ENCODE measurements at places on chromosomes 5 and 9.

- H3K4me1 ChIP-seq = peaks cover 10% of the 10 kb centered on the region
- DNase-seq = no peak
- H3K27me3 ChIP-seq = peaks cover 16% of the 10 kb centered on the region
- peaks cover 3% of the 10 kb centered on the region for H3K36me3 ChIP-seq
- no peak overlapping the region for H3K4me3 ChIP-seq
These were observed 46.6 kb downstream of the F2R start for GRCh38 chr5:76762484-76762883.

- H3K4me3 ChIP-seq = no peak overlapping the region
- H3K36me3 ChIP-seq = no peaks in the 10 kb centered on the region
- DNase-seq = no peak
- no peaks in the 10 kb centered on the region for H3K4me1 ChIP-seq
These were observed 14.4 kb downstream of the ADAMTS19 start for GRCh38 chr5:129474544-129474943.

- peaks cover 38% of the 10 kb centered on the region for H3K4me1 ChIP-seq
- no peak overlapping the region for H3K27ac ChIP-seq
- H3K27me3 ChIP-seq = no peaks in the 10 kb centered on the region
These were observed 6.1 kb downstream of the ANXA2R start for GRCh38 chr5:43033841-43034590.

GRCh38 chr5:92749943-92750342, 831.1 kb downstream of the NR2F1-AS1 start:
- H3K27me3 ChIP-seq = no peaks in the 10 kb centered on the region
- no peak overlapping the region for H3K27ac ChIP-seq
- H3K4me3 ChIP-seq = no peak overlapping the region
- no peak for DNase-seq
- H3K4me1 ChIP-seq = no peaks in the 10 kb centered on the region

- H3K27ac ChIP-seq = no peak overlapping the region
- peaks cover 65% of the 10 kb centered on the region for H3K27me3 ChIP-seq
- peak overlapping the region; percentile 75 for H3K4me3 ChIP-seq
- no peaks in the 10 kb centered on the region for H3K36me3 ChIP-seq
- peak; percentile 16 for DNase-seq
These were observed 975 bp downstream of the OCLN start for GRCh38 chr5:69493396-69494133.

DNA sequence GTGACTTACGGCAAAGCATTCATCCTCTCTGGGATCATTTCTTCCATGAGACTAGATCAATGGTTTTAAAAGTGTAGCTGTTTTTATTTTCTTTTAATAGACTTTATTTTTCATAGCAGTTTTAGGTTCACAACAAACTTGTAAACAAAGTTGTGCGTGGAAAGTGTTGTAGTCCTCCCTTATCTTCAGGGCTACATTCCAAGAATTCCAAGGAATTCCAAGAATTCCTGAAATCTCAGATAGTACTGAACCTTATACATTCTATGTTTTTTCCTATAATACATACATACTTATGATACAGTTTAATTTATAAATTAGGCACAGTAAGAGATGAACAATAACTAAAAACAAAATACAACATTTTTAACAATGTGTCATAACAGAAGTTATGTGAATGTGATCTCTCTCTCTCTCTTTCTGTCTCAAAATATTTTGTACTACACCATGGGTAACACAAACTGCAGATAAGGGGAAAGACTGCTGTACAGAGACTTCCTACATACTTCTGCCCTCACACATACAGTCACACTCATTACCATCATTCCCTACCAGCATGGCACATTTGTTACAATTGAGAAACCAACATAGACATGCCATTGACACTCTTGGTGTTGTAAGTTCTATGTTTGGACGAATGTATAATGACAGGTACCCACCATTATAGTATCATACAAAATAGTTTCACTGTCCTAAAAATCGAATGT, 1933.2 kb upstream of the WWC1 start:
- H3K36me3 ChIP-seq = no peaks in the 10 kb centered on the region
- H3K27me3 ChIP-seq = no peaks in the 10 kb centered on the region
- H3K4me3 ChIP-seq = no peak overlapping the region
- no peak for DNase-seq
- H3K4me1 ChIP-seq = no peaks in the 10 kb centered on the region

DNA sequence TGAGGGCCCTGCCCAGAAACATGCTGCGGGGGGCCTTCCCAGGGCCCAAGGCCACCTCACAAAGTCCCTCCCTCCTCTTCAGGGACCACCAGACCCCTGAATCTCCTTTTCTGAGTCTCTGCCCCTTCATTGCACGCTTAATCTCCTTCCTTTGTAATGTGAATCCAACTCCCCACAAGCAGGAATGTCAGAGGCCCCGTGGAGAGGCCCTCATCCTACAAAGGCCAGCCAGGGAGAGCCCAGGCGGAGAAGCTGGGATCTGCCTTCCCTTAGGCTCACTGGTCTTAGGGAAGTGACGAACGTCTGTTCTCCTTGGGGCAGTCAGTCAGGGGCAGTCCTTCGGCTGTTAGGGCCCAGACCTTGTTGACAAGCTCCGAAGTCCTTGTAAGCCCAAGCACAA, 2.3 kb downstream of the SMIM33 start:
- peaks cover 35% of the 10 kb centered on the region for H3K36me3 ChIP-seq
- H3K27me3 ChIP-seq = no peaks in the 10 kb centered on the region

- peaks cover 20% of the 10 kb centered on the region for H3K27me3 ChIP-seq
- no peak overlapping the region for H3K27ac ChIP-seq
- no peaks in the 10 kb centered on the region for H3K4me1 ChIP-seq
- no peak overlapping the region for H3K4me3 ChIP-seq
- H3K36me3 ChIP-seq = no peaks in the 10 kb centered on the region
These were observed 128.7 kb upstream of the PITX1 start for GRCh38 chr5:135162661-135163265.

DNA sequence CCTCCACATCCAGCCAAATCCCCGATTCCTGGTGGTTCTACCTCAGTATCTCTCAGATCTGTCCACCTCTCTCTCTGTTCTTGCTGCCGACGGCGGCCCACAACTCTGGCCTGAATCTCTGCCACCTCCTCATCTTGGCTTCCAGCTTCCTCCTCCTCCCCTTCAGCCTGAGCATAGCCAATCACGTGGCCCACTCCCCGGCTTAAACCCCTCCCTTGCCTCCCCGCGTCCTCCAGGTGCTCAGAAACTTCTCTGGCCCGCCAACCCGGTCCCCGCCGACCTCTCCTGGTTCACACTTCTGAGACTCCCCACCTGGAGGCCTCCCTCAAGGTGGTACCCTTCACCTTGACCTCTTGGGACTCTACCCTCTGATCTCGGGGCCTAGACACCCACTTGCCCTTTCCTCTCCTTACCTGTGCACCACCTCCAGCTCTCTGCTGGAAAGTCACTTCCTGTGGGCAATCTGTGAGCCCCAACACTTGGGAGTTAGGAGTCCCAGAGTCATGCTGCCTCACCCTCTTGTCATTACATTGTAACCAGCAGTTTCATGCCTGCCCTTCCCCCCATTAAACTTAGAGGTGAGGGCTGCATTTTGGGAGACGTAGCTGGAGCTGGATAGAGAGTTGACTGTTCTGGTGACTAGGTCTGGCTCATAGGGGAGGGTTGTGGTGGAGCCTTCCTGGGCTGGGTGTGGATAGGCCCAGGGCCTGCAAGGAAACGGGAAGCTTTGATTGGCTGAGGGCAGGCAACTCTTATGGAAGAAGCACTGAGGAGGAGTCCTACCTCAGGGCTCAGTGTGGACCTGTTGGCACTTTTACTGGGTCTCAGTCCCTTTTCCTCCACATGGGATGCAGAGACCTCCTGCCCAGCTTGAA, 4.5 kb upstream of the SET start:
- peaks cover 31% of the 10 kb centered on the region for H3K4me1 ChIP-seq
- peak; percentile 76 for DNase-seq
- peaks cover 4% of the 10 kb centered on the region for H3K36me3 ChIP-seq
- peak overlapping the region; percentile 92 for H3K27ac ChIP-seq
- peak overlapping the region; percentile 94 for H3K4me3 ChIP-seq

GRCh38 chr5:172003746-172004145, 2.7 kb downstream of the FBXW11 start:
- peak overlapping the region; percentile 29 for H3K27ac ChIP-seq
- peaks cover 36% of the 10 kb centered on the region for H3K4me1 ChIP-seq
- no peak for DNase-seq
- H3K27me3 ChIP-seq = no peaks in the 10 kb centered on the region
- peak overlapping the region; percentile 30 for H3K4me3 ChIP-seq
- H3K36me3 ChIP-seq = peaks cover 2% of the 10 kb centered on the region

All from T-helper 2 cell treated with Interferon-gamma antibody and Interleukin-4, amounts not matched to agents 5 μg/mL and 100 μg/mL, for 36 hours (primary cell).